Thyroid gland (tissue), 4 donors: ENCODE measurements at places on chromosomes 6 and 20. TPM values are rescaled to one million over a fixed set of nuclear protein-coding genes. Genes with fewer than 3 reads are reported as not detected.

Gene GPR6
- total RNA-seq: not detected

Gene CDH22
- 3.0 TPM for total RNA-seq

Gene VSX1
- not detected for total RNA-seq

Gene EYS
- total RNA-seq: not detected

Gene FOXF2
- total RNA-seq: 2.0 TPM

DNA sequence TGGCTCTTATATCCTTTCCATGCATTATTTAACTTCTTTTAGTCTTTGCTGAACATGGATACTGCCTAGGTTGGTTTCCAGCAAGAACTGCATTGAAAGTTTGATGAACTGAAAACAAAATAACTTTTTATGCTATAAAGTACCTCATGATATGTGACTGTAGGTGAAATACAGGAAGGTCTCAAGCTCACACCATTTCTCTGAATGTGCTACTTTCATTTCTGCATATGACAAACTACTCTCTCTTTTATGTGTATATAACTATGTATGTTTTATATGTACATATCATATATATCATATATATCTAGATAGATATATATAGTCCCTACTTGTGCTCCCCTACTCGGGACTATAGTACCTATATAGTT lies 65.9 kb downstream of the AIG1 start:
- DNase-seq: no peak

GRCh38 chr6:33091957-33092356 lies 16.2 kb downstream of the HLA-DPB1 start:
- peak; percentile 40 for DNase-seq

DNA sequence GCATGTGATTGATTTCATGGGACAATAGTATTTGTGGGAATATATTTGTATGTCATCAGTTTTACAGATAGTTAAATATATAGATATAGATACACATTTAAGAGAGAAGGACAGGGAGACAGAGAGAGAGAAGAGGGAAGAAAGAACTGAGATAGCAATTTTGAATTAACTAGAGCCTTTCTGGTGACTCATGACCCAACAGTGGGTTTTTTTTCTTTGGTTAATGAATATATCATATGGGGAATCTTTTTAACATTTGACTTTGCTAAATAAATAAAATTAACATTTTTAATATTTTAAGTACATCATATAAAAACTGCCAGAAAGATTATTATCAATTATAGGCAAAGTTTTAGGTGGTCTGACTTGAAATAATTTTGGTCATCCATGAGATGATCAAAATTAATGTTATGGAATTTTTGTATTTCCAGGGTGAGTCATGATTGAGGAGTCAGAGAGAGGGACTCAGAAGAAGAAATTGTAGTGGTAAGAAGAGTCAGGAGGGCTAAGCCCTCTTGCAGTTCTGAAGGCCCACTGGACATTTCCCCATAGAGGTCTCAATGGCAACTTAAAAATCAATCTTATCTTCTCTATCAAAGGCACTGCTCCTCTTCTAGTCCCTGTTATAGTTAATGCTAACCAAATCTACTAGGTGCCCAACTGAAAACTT lies 508.1 kb upstream of the MAP3K7 start:
- no peak for DNase-seq

DNA sequence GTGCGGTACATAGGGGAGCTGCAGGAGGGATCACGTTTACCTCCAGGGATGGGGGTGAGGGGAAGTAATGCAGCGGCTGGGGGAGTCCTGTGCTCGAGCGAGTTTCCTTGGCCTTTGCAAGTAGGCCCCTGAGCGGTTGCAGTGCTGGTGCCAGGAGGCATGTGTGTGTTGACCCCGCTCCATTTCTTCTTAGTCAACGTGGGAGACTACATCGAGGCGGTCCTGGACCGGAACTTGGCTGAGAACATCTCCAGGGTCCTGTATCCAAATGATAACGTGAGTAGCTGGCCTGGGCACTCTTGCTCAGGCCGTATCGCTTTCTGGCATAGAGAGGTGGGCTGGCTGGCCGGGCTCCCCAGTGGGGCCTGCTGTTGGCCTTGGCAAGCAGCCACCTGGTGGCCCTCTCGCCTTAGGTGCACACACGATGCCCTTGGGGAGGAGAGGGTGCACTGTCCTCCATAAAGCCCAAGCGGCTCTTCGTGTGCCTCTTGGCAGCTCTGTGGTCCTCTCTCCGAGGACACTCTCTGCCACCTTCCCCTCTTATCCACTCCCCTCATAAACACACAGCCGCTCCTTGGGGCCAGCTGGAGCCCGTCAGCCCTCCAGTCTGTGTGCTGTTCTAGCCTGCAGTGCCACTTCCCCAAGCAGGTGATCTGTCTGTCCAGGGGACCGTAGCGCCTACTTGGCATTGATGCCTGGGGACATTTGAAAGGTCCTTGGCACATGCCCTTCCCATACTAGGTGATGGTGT lies 29.3 kb downstream of the PYGB start:
- peak; percentile 36 for DNase-seq

DNA sequence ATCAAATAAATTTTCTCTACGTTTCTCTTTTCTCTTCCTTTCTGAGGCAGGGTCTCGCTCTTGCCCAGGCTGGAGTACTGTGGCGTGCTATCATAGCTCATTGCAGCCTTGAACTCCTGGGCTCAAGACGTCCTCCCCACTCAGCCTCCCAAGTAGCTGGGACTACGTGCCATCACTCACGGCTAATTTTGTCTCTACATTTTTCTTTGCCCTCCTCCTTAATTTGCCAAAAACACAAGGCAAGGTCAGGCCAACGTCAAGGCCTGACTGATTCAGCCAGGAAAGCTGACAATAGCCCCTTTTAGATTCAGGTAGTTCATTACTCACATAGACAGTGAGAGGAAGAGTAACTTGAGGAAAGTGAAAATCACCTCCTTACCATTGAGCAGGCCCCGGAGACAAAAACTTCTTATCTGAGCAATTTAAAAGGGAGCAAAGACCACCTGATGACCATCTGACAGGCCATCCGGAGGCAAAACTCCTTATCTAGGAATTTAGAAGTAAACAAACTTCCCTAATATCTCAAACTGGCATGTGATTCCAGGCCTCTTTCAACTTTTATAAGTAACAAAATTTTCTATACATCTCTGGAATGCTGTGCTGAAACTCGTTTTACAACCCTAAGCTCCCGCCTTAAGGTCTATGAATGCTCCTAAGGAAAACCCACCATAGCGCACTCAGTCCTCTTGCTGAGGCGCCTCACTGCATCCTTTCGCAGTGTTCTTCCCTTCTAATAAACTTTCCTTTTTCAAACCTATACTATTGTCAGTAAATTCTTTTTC lies 42.1 kb upstream of the SRPK1 start:
- no peak for DNase-seq

DNA sequence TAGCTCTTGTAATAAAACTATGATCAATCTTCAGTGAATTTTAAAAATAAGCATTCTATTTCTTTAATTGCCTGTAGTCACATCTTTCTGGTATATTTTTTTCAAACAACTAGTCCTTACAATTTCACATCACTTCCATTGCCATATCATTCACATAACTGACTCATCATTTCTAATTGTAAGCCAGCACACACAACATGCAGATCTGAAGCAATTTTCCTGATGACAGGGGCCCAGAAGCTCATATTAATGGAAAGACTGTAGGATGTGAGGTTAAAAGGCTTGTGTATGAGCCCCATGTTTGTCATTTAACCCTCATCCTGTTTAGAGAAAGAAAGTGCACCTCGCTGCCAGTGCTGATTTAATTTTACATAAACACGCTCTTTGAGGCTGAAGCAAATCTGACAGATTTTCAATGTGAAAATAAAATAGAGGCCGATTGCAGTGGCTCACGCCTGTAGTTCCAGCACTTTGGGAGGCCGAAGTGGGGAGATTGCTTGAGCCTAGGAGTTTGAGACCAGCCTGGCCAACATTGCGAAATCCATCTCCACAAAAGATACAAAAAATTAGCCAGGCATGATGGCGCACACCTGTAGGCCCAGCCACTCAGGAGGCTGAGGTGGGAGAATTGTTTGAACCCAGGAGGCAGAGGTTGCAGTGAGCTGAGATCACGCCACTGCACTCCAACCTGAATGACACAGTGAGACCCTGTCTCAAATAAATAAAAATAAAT lies 40.1 kb upstream of the LTV1 start:
- no peak for DNase-seq

- DNase-seq: no peak
Observed at GRCh38 chr6:135192256-135193174, 11.4 kb downstream of the MYB start.

DNA sequence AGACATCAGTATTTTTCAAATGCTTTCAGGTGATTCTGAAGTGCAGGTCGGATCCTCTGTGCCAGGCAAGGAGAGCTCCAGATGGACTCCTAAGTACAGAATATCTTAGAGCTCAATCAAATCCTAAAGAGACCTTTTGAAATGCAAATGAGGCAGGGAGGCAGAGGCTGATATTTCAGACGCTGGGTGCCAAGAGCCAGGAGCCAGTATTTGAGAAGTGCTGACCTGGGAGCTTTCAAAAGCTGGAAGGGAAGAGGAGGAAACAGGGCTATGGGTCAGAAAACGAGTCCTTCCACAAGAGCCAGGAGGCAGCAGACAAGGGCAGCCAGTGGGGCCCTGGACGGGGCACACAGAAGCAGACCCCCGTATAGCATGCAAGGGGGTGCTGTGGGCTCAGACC lies 46.1 kb upstream of the DSN1 start:
- DNase-seq: peak; percentile 72

GRCh38 chr20:3815703-3816315 lies 4.5 kb upstream of the AP5S1 start:
- no peak for DNase-seq

- DNase-seq: no peak
Observed at GRCh38 chr6:2714111-2714895, 36.4 kb downstream of the MYLK4 start.

- DNase-seq: no peak
Observed at GRCh38 chr6:136510782-136511181, 39.4 kb downstream of the MAP7 start.

- peak; percentile 59 for DNase-seq
Observed at GRCh38 chr6:143941852-143942627, 66.0 kb downstream of the PLAGL1 start.

GRCh38 chr20:4817230-4817671 lies 95.5 kb downstream of the PRND start:
- no peak for DNase-seq
